Hippocampal formation (tissue), 2 donors: ENCODE measurements at places on chromosomes 4 and X.

GRCh38 chr4:101599620-101600019, 190.9 kb upstream of the BANK1 start:
- no peak for DNase-seq

DNA sequence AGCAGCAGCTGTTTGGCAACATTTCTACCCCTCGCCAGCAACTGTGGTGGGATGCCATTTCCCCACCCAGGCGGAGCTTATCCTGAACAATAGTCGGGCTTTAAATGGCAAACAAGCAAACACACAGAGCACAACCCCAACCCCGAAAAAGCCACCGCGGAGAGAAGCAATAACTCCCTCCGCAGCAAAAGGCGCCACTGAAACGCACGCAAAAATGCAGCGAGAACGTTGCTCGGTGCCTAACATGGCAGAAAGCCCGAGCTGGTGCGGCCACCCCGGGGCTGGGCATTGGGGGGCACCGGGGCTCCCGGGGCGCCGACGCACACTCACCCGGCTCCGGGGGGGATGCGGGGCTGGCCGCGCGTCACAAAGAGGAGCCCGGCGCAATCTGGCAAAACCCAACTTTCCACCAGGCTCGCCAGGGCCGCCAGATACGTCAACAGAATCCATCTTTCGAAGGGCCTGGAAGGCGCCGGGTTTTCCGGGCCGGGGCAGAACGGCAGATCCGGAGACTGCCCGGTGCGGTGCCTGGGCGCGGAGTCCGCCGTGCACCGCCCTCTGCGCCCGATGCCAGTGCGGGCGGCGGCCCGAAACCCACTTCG, 818 bp downstream of the RAI2 start:
- no peak for DNase-seq

GRCh38 chr4:184019076-184019475, 114.0 kb downstream of the STOX2 start:
- DNase-seq, result no peak

GRCh38 chr4:101031971-101032370, 315.4 kb downstream of the PPP3CA start:
- no peak for DNase-seq

DNA sequence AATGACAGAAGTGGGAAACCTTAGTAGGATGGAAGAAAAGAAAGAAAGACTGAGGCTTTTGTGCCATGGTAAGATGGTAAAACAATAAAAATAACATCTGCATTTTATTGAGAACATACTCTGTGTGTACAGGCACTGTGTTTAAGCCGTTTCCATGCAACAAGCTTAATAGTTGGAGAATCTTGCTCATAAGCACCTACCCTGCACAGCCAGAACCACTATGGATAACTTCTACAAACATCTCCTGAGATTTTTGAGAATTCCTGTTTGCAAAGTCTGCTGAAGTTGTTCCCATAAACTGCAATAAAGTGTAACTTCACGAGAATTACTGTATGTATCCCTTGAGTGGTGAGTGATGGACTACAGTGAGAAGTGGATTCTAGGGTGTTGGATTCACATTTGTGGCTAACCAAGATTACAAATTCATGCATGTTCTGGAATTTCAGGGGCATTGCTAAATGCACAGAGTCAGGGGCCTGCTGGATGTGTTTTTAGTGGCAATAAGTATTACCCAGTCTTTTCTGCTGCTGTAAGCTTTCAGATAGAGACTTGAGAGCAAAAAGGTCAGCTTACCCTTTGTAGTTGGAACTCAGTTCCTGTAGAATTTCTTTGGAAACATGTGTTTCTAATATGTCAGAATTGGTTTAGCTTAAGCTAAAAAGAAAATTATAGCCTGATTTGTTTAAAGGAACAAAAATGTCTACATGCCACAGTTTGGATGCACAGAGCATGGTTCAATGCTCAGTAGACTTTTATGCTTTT, 132.5 kb downstream of the AFF1 start:
- DNase-seq, result no peak

DNA sequence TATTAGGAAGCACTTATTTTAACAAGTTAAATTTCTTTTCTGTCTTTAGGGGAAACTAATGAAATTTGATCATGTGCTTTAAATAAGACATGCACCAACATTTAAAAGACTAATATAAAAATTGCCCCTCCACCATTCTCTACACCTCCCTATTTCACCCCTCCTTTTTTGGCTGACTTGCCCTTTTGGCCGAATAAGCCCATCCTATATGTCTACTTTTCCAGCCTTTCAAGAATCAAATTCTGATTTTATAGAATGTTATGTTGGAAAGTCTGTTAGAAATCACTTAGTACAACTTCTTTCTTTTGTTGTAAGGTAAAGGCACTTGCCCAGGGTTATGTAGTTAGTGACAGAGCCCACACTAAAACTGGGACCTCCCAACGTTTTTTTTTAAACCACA, 1.8 kb downstream of the CAPN6 start:
- no peak for DNase-seq

DNA sequence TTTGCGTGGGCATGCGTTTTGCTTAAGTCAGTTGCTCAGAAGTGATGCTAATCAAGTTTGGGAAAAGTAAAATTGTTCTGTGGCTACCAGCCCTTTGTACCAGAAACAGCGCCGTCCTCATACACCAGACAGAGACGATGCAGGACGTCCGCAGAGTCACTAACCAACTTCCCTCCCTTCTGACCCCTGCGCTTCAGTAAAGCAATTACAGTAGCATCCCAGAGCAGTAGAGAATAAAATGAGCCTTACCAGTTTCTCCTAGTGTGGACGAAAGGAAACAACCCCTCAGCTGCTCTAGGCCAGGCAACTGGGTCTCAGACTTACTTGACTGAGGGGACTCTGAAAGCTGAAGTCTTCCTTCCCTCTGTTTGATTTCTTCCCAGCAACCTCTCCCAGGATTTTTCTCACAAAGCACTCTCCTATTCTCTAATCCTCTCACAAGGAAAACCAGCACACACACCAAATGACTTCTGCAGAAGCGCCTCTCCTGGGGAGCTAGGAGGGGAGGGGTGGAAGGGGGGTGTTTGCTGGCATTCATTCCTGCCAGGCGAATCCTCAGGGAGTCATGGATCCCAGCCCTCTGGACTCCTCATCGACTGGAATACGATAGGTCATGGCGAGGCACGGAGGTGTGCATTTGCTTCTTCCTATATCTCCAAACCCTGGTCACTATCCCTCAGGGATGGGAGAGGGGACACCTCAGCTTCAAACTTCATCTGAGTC, 56.0 kb upstream of the MID1 start:
- DNase-seq, result no peak

GRCh38 chr4:52604215-52604614, 54.9 kb downstream of the USP46 start:
- no peak for DNase-seq

- no peak for DNase-seq
These were observed 599 bp upstream of the IL2RG start for GRCh38 chrX:71111921-71112431.

DNA sequence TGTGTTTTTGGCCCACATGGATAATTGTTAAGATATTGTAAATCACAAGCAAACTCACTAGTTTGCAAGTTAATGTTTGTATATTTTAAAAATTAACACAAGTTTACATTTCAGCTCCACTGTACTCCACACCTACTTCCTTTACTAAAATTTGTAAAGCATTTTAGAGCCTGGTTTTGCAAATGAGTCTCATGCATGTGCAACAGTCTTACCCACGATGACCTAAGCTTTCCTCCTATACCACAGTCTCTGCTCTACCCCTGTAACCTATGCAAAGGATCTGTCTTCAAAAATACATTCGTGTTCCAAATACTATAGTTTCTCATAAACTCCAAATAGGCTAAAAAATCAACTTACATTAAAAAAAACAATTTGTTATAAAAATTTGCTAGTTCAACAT, 10.2 kb downstream of the BDH2 start:
- no peak for DNase-seq

DNA sequence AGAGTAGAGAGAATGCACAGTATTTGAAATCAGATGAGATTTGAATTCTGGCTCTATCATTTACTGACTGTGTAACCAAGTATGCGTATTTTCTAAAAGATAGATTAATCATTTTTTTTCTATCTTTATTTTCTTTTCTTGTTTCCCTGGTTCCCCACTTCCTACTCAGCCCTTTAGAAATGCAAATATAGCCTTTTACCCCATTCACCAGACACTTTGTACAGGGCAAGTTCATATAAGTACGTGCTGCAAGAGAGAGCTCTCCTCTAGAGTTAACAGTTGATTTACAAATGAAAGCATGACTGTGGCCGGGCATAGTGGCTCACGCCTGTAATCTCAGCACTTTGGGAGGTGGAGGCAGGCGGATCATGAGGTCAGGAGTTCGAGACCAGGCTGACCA, 17.8 kb upstream of the TDO2 start:
- no peak for DNase-seq
